ENCODE measurements at places on chromosomes 5 and 9.

DNA sequence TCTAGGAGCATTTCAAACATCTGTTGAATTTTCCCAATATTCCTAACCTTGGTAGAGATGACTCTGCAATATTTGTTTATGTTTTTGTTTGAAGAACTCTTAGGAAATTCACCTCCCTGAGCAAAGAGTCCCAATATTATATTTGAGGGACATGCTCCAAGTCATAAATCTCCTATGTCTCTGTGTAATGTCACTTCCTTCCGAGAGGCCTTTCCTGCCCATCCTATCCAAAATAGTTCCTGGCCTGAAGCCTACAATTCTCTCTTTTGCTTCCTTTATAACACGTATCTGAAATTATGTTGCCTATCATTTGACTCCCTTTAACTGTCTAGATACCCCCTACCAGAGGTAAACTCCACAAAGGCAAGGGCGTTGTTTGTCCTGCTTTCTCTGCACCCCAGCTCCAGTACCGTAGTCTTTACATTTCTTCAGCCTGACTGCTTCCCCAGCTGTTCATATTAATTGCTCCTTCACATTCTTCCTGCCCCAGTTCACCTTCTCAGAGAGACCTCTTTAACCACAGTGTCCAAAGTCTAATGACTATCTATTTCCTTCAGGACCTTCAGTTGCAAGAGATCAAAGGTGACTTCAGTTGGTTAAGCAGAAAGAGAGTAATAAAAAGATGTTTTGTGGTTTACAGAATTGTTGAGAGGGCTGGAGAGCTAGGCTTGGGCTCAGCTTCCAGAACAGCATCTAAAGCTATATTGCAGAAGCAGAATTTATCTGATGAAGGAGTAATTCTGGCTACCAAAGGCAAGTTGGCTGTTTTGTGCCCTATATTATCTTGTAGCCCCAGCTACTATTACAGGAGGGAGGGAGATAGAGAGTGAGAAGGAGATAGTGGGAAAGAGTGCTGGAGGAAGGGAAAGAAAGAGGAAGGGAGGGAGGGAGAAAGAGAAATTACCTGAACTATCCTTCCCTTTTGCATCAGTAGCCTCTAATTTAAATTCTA lies 109.3 kb upstream of the TMEM161B start:
- DNase-seq = no peak

DNA sequence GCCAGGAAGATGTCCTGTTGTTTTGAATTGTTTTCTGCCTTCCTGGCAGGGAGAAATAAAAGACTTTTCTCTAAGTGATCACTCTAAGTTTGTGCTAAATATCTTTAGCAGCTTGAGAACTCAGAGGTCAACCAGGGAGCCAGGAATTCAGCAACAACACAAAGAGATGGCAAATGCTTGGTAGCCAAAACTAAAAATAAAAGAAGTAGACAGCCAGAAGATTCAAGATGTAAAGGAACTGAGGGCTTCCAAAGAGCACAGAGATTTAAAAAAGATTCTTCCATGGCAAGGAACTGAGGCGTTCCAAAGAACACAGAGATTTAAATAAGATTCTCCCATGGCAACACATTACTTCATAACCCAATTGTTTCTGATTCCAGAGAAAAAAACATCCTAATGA lies 9.6 kb downstream of the DNAH5 start:
- DNase-seq = no peak

GRCh38 chr9:115591584-115591984 lies 473.6 kb upstream of the TNC start:
- no peak for DNase-seq

DNA sequence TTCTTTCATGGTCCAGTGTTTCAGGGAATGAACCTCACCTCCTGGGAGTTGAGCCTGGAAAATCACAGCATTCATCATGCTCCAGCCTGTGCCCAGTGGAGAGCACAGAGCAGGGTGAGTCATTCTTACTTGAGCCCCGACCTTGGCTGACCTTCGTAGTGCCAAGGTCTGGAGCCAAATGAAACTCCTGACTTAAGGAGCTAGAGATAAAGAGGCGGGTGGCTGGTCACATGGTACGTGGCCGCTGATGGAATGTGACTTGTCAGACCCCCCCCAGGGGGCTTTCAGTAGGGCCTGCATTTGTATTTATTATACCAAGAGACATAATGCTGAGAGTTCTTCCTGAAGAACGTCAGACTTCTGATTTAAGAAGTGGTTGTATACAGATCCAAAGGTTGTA lies 15.0 kb upstream of the PIP5K1B start:
- DNase-seq = no peak

GRCh38 chr5:154321546-154321945 lies 124.3 kb upstream of the SAP30L start:
- DNase-seq = no peak

- no peak for DNase-seq
Measured at GRCh38 chr5:157267025-157267424, 1.1 kb downstream of the CYFIP2 start.

- DNase-seq = no peak
Measured at GRCh38 chr5:21152611-21153010, 1164.6 kb upstream of the CDH18 start.

GRCh38 chr9:133553973-133554713 lies 19.6 kb downstream of the ADAMTSL2 start:
- DNase-seq = no peak

DNA sequence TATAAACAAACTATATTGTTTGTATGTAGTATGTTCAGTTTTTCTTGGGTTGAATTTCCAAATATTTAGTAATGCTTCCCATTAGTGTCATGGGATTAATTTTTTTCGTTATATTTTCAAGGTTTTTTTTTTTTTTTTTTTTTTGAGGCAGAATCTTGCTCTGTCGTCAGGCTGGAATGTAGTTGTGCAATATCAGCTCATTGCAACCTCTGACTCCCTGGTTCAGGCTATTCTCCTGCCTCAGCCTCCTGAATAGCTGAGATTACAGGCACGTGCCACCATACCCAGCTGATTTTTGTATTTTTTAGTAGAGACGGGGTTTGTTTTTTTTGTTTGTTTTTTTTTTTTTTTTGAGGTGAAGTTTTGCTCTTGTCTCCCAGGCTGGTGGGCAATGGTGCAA lies 10.6 kb downstream of the DDX46 start:
- DNase-seq = no peak

DNA sequence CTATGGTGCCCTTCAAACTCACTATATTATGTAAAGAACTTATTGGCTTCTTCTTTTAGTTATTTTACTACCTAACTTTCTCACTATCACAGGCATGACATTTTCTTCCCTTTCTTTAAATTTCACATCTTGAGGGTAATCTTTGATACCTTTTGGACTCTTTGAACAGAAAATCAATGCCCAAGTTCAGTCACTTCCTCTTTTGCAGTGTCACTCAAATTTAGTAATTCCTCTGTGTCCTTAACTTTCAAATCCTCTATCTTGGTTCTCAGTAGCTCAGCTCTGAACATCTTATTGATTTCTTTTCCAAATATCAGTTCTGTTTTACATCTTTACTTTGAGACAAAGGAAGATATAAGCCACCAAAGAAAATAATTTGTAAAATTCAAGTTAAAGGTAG lies 25.5 kb downstream of the CNTLN start:
- DNase-seq = no peak

- no peak for DNase-seq
Measured at GRCh38 chr9:68760674-68761333, 55.8 kb downstream of the PIP5K1B start.

- no peak for DNase-seq
Measured at GRCh38 chr9:127844821-127845359, 9.6 kb downstream of the ENG start.

GRCh38 chr9:137067860-137068538 lies 2.4 kb downstream of the SAPCD2 start:
- peak; percentile 77 for DNase-seq

- DNase-seq = no peak
Measured at GRCh38 chr5:98635656-98636055, 137.8 kb upstream of the RGMB start.

DNA sequence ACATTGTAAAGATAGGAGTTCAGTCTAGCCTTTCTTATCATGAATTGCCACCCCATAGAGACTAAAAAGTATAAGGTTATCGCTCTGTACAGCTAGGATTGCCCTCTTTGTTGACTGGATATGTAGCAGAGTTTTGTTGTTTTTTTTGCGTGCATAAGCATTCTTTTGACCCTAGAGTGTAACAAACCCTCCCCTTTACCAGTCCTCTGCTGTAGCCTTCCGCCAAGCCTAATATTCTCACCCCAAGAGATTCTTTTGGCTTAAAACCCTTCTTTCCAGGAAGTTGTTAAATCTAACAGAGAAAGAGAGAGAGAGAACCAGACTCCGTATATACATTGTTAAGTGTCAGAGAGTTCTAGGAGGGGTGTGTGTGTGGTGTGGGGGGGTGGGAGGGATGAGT lies 113.9 kb downstream of the FGF1 start:
- DNase-seq = no peak

- DNase-seq = no peak
Measured at GRCh38 chr9:91295357-91295756, 66.4 kb downstream of the AUH start.

- DNase-seq = no peak
Measured at GRCh38 chr5:167973126-167973525, 318.3 kb upstream of the WWC1 start.

- DNase-seq = no peak
Measured at GRCh38 chr9:7791394-7791793, 8.2 kb downstream of the DMAC1 start.

- DNase-seq = no peak
Measured at GRCh38 chr5:159189310-159189709, 20.0 kb downstream of the RNF145 start.

GRCh38 chr9:124126648-124127646 lies 115.4 kb downstream of the LHX2 start:
- DNase-seq = peak; percentile 71

DNA sequence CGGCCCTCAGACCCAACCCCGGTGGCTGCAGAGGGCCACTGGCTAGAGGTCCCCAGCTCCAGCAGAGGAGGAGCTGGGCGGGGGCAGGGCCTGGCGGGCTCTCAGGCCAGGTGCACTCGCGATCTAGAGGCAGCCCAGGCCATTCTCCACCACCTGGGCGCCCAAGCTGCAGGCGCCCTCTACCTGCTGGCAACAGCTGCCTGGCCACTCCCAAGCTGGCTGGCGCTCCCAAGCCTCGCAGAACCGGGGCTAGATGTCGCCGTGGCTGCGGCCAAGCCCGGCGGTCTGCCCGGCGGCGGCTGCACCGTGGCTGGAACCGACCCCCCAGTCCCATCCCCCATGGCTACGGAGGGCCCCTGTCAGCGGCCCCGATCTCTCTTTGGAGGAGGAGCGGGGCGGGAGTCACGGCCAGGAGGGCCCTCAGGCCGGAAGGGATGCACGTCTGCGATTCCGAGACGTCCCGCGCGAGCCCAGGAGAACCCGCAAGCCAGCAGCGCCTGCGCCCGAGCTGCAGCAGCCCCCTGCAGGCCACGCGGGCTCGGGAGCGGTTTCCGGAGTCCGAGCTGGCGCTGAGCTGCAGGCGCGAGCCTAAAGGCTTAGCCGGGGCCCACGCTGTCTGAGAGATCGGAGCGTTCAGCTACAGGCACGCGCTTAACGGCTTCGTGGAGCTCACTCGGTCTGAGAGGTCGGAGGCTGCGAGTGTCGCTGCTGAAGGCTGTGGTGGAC lies 44.3 kb upstream of the BICD2 start:
- no peak for DNase-seq

DNA sequence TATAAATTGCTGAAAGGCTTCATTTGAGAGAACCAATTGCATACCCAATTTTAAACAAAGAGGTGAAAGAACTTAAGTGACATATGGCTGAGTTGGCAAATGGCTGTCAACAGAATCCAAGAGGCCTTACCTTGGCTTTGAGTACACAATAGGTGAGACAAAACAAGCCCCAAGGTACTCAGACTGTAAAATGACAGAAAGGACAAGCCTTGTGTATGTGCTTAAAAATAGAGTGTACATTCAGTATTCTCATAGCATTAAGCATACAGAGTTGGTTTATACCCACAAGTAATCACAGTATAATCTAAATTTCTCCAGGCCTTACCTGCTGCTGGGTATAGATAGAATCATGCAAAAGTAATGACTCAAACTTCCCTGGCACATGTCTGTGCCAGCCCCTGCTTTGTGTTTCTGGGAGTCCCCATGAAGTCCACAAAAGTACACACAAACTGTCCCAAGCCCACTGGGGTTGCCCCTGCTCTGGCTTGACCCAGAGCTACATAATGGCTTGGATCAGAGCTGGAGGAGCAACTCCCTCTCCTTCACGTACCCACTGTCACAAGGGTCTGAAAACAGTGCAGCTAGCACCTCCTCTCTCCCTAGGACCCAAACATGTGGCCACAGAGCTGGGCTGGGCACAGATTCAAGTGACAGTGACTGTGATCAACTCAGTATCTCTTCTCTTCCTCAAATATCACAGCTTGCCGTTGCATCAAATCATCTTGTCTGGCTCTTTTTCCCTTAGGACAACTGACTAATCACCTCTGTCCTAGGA lies 250.8 kb downstream of the ENC1 start:
- no peak for DNase-seq

DNA sequence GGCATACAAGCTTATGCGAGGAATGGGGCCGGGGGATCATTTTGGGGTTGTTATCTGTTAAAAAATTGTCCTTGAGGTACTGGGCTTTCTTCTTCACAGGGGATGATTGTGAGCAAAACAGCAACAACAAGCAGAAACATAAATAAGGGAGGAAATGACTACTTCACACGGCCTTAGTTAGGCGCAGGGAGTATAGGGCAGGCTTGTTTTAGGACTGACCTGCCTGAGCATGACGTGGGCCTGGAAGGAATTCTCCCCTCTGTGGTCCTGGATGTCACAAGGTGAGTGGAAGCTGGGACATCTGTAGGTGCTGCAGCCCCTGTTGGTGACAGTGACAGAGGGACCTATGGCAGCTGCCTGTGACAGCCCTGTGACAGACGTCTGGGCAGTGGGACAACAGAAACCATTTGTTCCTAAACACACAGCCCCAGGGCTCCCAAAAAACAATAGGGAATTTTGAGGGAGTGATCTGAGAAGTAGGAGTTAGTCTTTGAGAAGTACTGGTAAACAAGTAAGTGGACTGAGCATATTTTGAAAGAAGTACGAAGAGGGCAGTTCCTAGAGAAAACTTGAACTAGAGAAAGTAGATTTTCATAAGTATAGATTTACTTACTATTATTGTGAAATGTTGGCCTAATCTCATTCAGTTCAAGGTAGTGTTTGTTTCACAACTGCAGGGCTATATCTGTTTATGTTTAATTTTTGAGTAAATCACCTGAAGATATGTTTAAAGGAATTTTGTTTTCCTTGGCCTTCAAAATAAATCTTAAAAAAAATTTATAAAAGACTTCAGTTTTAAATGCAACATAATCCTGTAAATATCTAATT lies 113.1 kb downstream of the KDM4C start:
- no peak for DNase-seq

- no peak for DNase-seq
Measured at GRCh38 chr9:91047993-91048607, 246.5 kb downstream of the SYK start.

- DNase-seq = no peak
Measured at GRCh38 chr5:73603998-73604397, 22.0 kb upstream of the ARHGEF28 start.
